ENCODE measurements at places on chromosomes 12 and 14.
A peak's percentile ranks its signal among the peaks of the same experiment; 100 is the strongest.

DNA sequence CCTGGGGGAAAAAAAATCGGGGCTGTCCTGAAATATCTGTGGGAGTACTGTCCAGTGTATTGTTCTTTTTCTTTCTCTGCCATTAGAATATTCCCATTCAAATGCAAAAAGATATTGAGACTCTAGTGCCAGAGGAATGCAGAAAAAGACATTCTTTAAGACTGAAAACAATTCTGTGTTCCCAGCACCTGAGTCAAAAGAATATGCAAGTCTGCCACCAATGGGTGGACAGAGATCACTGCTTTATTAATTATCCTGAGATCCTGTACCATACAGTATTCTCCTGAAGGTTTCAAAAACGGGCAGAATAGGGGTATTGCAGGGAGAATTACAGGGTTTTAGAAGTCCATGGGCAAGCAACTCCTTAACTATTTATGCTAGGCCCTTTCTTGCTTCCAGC lies 361.8 kb downstream of the C12orf50 start:
- DNase-seq: no peak

- DNase-seq: no peak
Measured at GRCh38 chr14:105476831-105477659, 2.4 kb downstream of the CRIP2 start.

GRCh38 chr12:63844391-63845341 lies at the start of gene SRGAP1:
Gene SRGAP1, plus strand, starts transcription at chr12:63844700. Its CDS starts 117 bp downstream, at chr12:63844817.
- DNase-seq: no peak

- DNase-seq: no peak
Measured at GRCh38 chr12:11833174-11833895, 183.9 kb downstream of the ETV6 start.

DNA sequence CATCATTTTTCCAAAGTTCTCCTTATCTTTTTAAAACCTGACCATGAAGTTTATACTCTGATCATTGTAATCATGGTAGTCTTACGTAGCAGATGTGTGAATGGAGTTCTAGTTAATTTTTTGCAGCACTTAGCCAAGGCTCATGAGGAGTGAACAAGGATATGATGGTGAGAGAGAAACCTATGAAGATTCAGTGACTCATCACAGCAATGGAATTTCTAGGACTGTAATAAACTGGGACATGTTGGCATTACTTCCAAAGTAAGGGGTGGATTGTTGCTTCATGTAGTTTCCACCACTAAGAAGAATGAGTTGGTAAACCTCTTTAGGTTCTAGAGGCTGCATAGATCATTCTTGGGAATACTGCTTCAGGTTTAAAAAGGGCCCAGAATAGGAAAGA lies 102.7 kb downstream of the LRRIQ1 start:
- DNase-seq: no peak

DNA sequence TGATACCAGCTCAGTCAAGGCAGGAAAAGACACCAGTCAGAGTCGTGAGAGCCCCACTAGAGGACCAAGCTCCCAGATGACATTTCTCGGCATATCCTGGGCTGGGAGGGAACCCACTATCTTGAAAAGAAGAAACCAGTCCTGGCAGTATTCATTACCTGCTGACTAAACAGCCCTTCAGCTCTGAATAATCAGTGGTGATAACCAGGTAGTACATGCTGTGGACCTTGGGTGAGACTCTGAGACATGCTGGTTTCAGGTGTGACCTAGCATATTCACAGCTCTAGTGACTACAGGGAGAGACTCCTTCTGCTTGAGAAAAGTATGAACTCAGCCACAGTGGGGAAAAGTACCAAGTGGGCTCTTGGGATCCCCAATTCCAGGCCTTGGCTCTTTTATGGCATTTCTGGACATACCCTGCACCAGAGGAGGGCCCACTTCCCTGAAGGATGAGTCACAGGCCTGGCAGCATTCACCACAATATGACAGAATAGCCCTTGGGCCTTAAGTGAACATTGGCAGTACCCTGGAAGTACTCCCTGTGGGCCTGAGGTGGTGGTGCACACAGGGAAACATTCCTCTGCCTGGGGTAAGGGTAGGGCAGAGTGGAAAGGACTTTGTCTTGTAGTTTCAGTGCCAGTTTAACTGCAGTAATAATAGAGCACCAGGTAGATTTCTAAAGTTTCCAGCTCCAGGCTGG lies 82.6 kb upstream of the SLC38A4 start:
- no peak for DNase-seq

DNA sequence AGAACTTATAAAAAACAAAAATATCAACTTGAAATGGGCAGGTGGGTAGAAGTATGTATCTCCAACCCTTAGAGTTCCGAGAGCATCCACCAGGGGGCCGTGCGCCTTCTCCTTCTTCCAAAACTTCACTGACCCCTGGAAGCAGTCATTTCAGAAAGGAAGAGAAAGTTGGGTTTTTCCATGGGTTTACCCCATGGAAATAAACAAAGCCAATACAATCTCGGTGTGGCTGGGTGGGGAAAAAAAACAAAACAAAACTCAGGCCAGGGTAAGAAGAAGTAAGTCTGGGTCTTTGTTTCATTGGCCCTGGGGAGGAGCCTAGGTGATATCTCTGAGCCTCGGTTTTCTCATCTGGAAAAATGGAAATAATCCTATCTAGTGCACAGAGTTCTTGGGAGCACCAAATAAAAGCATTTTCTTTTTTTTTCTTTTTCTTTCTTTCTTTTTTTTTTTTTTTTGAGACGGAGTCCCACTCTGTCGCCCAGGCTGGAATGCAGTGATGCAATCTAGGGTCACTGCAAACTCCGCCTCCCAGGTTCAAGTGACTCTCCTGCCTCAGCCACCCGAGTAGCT lies 33.6 kb upstream of the HNF1A start:
- peak; percentile 40 for DNase-seq

DNA sequence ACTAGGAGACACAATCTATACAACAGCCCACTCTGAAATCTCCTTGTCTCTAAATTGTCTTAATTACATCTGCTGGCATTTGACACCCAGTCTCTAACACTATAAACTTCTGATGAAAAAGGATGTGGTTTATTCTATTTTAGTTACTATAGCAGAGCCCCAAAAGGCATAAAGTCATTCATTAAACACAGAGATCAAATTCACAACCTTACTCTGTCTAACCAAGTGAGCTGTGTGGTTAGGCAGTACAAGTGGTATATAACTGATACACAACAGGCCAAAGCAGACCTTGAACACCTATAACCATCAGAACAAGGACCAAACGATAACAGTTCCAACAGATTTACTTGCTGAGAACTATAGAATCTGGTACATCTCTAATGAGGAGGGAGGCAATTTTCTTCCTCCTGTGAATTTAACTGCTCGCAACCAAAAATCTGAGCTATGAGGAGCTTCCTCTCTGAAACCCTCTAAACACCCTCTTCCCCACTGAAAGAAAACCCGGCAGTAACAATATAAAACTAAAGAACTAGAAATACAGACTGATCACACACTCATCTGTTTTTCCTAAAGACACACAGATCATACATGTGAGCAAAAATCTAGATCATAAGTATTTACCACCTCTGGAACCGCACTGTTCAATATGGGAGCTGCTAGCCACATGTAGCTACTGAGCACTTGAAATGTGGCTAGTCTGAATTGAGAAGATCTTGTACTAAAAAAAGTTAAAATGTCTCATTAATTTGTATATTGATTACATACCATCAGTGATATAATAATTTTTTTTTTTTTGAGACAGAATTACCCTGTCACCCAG lies 17.7 kb downstream of the SPPL3 start:
- DNase-seq: no peak

GRCh38 chr12:52909331-52909730 lies 4.5 kb upstream of the KRT8 start:
- DNase-seq: no peak

DNA sequence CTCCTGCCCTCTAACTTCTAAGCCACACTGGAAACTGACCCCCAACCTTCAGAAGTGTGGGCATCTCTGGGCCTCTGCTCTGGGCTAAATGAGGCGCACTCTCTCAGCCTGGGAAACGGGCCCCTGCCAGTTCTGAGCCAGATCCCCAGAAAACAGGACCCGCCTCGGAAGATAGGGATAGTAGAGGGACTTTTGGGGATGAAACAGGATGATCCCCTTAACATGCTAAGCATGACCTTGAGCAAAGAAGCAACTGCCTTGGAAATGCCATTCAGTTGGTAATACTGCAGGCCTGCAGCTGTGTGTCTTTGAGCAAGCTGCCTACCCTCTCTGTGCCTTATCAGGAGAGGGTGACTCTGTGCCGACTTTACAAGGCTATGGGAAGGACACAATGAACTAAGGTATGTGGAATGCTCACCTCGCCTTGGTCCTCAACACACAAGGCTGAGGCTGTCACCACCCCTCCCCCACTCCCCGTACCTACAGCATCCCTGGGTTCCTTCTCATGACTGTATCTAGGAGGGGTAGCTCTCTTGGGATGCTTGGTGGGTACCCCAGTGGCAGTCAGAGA lies 54.0 kb downstream of the NCOR2 start:
- no peak for DNase-seq

DNA sequence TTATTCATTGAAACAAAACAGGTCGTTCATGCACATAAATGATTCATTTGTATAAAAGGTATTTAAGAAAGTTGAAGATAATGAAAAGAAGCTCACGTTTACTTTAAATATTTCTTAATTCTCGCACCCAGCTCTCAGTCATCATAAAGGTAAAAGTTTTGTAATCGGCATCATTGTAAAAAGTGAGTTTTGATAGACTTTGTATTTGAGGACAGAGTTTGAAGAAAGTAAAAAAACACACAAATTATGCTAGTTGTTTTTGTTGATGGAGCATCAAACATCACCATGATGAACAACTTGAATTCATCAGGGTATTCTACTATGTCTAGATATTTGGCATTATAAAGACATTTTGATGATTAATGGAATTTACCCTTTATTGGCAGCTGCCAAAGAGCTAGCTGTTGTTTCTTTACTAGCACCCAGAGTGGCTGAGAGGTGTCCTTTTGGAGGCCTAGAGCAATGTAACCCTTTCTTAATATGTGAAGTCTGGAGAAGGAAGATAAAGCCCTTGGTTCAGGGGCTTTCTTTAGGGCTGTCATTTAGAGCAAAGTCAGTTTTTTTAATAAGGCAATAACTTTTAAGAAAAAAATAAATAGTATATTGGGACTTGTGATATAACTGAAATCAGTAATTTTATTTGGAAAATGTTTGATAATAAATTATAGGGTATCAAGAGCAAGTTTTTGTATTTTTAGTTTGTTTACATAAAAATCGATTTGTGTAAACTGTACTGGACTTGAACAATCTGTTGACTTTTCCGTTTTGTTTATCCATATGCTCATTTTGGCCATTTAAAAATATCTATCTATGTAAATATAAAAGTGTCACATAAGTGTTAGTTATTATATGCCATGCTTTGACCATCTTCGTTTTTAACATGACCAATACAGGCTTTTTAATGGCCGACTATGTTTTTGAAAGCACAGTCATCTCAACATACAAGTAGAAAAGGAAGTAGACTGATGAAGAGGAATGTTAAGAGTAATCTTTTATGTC lies 7.4 kb downstream of the GLRX5 start:
- DNase-seq: no peak

DNA sequence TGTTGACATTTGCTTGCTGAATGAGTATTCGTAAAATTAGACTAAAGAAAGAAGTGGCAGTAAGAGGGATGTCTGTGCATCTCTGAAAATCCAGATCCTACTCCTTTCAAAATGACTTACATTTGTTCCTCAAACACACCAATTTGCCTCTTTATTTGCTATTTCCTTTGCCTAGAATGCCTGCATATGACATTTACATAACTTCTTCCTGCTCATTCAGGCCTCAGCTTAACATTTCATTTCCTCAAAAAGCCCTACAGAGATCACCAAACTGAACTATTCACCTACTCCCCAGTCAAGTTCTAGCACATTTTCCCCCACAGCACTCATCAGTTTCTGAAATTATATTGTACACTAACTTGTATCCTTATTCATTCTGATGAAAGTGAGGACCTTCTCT lies 907.2 kb downstream of the LRFN5 start:
- no peak for DNase-seq

All from activated gamma-delta T cell treated with anti-CD3 and anti-CD28 coated beads, Interleukin-2, amount 50 U/mL, for 16 hours (primary cell).